ENCODE measurements at places on chromosomes 11 and 22. TPM values are rescaled to one million over a fixed set of nuclear protein-coding genes. Genes with fewer than 3 reads are reported as not detected.

GRCh38 chr22:39188809-39189208 lies 36.3 kb upstream of the CBX7 start:
- DNase-seq = no peak

- DNase-seq = no peak
Observed at GRCh38 chr11:96472085-96472484, 82.3 kb downstream of the JRKL start.

DNA sequence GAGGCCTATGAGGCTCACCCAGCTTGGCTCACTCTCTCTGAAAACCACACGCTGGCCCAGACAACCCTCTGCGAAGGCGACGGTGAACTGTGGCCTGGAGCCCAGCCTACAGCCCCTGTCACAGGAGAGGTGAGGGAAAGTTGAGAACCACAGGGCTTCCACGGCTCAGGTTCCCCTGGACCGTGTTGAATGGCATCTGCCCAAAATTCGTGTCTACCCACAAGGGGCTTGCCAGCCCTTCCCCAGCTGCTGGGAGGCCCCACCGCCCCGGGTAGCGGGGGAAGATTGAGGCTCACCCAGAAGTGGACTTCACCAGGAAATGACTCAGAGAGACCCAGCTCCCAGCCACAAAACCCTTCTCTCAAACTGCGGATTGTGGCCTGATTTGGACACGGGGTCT lies 197.1 kb downstream of the CTTN start:
- DNase-seq = no peak

The C1QTNF5 gene
- polyA plus RNA-seq = 30.5 TPM

- DNase-seq = no peak
Observed at GRCh38 chr11:28835317-28835716, 727.1 kb downstream of the METTL15 start.

GRCh38 chr11:34790620-34791019 lies 125.6 kb downstream of the APIP start:
- no peak for DNase-seq

DNA sequence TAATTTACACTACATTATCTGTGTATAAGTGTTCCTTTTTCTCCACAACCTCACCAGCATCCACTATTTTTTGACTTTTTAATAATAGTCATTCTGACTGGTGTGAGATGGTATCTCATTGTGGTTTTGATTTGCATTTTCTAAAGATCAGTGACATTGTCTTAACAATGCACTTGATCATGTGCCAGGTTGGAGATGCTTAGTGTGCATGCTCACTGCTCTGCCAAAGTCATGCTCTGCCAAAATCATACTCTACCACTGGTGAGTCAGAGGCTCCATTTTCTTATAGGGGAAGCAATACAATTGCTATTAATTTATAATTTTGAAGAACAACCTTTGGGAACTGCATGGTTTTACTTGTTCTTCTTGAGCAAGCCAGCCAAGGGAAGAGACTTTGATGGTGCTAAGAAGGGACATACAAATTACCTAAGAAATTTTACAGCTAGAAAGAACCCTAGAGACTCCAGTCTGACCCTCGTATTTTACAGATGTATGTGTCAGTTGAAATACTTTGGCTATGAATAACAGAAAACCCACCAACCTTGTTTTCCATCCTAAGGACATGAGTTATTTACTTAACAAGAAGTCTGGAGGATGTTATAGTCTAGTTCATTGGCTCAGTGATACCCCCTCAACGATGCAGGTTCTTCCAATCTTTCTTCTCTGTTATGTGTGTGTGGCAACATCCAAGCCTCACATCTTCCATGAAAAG lies 368.9 kb downstream of the DDX10 start:
- DNase-seq = no peak

DNA sequence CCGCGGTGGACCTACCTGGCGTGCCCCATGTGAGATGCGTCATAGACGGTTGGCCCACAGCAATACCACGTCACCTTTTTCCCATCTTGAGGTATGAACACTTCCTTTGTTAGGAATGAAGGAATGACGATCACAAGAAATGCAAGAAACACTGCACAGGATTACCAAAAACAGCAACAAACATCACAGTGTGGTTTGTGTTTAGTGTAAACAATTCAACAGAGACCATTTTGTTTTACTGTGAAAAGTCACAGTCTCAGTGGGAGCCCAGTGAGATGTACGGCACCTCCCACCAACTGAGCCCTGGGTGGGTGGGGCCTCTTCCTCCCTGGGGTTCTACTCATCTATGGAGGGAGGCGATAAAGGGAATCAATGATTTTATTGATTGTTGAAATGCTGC lies 16.3 kb downstream of the CARS1 start:
- DNase-seq = no peak

Data from renal cortex interstitium (tissue), 15 donors.